Skin of body (tissue), 3 donors: ENCODE measurements at places on chromosomes 16 and 17. TPM values are rescaled to one million over a fixed set of nuclear protein-coding genes. Genes with fewer than 3 reads are reported as not detected.

DNA sequence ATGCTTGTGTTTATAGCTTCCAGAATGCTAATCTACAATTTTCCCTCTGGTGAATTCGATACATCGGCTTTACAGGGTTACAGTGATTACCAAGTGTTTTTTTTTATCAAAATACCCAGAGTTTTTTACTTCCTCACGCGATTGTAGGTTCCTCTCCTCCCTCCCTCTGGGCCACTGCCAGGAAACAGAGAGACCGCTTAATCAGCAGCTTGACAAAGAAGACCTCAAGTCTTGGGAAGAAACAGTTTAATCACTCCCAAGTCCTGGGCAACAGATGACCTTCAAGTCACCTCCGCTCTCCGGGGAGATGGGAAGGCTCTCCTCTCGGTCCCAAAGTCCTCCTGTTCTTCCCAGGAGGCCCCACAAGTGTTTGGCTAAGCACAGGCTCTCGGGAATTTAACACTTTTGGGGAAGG lies 23.5 kb downstream of the SMTNL2 start:
- DNase-seq: peak; percentile 24

- no peak for DNase-seq
Measured at GRCh38 chr17:60652454-60653247, 25.0 kb upstream of the BCAS3 start.

- no peak for DNase-seq
Measured at GRCh38 chr17:29593591-29594518, 923 bp downstream of the ANKRD13B start.

DNA sequence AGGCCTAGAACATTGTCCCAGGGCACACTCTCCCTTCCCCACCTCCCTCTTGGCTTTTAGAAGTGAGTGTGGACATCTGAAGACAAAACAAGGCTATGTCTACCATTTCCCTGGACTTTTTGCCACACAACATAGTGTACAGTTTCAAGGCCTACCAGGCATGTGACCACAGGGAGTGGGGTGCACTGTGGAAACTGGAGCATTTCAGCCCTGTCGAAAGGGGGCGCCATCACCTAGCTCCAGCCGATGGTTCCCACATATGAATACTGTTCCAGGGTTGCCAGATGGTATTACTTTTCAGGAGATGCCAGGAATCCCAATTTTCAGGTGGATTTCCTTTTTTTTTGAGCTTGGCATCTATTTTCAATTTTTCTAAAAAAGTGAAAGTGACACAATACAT lies 140.7 kb downstream of the KATNIP start:
- no peak for DNase-seq

DNA sequence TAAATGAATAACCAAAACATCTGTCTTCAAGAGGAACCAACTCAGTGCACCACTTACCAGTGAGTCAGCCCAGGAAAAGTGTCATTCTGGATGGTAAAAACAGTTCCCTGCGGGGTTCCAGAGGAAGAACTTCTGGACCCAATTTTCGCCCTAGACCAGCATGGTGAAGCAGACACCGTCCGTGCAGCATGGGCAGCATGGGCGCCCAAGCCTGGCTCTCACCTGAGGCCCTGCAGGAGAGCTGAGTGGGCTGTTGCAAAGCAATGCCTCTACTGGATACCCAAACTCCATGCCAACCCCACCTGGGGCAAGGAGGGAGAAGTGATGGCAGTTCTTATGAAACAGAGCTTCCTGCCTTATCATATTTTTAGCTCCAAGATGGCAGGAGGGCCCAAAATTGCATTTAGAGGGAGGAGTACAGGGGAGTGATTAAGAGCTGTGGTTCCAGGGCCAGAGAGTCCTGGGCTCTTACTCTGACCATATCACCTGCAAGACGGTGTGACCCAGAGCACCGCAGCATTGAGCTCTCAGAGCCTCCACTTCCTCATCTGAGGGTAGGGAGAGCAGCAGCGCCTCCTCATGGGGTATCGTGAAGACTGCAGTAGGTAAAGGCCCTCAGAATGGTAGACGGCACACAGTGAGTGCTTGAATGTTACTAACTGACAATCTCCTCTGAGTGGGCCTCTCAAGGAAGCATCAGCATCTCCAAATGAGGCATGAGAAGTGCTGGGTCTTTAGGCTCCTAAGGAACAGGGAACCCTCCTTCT lies 16.6 kb upstream of the INPP5K start:
- no peak for DNase-seq

DNA sequence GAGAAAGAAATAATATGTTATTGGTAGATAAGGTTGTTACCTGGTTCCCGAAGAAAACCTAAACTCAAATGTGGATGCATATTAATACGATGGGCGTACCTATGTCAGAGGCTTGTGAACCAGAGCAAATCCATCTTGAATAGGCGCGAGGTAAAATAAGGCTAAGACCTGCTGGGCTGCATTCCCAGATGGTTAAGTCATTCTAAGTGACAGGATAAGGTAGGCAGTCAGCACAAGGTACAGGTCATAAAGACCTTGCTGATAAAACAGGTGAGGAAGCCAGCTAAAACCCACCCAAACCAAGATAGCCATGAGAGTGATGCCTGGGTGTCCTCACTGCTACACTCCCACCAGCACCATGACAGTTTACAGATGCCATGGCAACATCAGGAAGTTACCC lies 1400.1 kb downstream of the CDH8 start:
- no peak for DNase-seq

DNA sequence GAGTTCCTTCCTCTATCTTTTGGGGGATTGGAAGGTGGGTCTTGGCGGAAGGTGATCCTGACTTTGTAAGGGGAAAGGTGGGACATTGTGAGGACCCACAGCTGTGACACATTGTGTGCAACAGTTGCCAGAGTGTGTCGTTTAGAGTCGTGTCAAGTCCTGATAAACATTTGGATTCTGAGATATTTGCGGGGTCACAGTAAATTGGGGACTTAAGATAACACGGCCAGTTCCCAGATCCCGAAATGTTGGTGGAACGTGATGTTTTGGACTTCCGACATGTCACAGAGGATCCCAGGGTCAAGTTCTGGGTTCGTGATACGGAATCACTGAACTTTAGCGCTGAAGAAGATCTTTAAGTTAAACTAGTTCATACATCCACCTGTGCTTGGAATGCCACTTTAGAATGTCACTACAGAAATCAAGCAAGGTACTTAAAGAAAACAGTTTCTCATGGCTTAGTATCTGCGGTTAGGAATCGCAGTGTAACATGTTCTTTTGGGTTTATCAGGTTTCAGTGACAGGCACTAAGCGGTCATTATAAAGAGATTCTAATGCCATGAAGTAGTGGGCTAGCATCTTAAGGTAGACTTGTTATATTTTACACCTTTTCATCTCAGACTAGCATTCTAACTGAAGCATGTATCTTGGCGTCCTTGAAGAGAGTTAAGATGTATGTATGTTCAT lies 815 bp downstream of the ATAD5 start:
- DNase-seq: no peak

DNA sequence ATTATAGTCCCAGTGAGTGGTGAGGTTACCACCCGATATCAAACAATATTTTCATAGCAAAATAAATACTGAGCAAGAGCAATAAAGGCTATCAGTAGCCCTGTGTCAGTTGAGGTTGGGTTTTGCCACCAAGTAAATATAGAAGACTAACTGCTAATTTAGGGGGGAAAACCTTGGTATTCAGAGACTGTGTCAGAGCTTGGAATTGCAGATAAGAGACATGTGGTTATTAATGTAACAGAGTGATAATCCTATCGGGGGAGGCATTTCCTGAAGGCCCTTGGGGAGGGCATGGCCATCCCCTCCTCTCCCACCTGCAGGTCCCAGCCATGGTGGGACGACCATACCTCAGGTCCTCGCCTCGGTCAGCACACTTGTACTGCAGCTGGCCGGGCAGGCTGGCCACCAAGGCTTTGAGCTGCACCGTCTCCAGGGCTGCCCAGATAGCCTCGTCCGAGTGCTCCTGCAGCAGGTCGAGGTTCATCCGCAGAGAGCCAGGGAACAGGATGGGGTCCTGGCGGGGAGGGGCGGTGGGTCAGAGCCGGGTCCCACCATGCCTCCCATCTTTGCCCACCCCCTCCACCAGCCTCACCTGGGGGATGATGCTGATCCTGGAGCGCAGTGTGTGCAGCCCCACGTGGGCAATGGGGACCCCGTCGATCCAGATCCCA lies 68.9 kb downstream of the ABCC6 start:
- DNase-seq: no peak

DNA sequence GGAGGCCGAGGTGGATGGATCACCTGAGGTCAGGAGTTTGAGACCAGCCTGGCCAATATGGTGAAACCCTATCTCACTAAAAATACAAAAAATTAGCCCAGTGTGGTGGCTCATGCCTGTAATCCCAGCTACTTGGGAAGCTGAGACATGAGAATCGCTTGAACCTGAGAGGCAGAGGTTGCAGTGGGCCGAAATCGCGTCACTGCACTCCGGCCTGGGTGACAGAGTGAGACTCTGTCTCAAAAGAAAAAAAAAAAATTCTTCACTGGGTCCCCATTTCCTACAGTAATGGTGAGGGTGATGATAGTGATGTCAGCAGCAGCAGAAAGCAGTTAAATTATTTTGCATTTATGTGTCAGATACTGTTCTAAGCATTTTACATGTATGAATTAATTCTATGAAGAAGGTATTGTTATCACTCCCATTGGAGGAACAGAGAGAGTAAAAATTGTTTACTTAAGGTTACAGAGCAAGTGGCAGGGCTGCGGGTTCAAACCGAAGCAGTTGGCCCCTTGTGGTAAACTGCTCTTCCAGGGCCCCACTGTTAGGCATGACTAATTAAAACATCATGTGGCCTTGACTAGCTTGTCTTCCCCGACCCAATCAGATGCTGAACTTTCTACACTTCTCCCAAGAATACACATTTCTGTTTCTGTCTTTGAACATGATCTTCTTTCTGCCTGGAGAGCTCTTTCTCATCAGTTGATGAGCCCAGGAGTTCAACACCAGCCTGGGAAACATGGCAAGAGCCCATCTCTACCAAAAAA lies 45.8 kb downstream of the STAT3 start:
- DNase-seq: no peak

DNA sequence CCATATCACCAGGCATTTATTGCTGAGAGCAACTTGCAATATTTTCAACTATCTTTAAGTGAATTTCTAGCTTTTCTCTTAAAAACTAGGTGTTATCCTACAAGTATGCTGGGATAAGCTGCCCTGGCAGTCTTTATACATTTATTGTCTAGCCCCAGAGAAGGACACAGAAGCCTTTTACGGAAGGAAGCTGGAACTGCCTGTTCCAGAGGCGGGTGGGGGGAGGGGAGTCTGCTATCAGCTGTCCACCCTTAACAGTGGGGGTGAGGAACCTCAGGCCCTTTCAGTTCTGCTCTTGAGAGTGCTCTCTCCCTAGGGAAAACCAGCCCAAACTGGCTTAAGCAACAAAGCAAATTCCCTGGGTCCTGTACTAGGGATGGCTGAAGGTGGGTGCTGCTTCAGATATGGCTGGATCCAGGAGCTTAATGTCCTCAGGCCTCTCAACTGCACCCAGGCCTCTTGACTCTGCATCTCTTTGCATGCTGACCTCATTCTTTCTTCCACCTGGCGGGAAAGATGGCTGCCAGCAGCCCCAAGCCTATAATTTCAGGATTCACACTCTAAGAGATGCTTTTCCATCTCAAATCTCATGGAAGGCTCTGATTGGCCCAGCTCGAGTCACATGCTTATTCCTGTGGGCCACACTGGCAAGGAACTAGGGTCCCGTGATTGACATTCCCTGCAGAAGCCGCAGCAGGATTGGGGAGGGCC lies 16.6 kb downstream of the NAGPA start:
- DNase-seq: no peak

- peak; percentile 16 for DNase-seq
Measured at GRCh38 chr17:44102849-44103622, 20.4 kb downstream of the HDAC5 start.

DNA sequence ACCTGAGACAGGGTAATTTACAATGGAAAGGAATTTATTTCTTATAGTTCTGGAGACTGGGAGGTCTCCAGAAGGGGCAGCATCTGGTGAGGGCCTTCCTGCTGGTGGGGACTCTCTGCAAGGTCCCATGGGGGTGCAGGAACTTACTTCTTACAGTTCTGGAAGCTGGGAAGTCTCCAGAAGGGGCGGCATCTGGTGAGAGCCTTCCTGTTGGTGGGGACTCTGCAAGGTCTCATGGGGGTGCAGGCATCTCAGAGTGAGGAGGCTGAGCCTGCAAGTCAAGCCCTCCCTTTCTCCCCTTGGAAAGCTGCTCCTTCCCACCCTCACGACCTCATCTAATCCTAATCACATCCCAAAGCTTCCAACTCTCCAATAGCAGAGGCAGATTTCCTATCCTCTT lies 157.4 kb downstream of the FOXL1 start:
- DNase-seq: no peak

GRCh38 chr16:72649254-72649944 lies 398.5 kb downstream of the ZFHX3 start:
- DNase-seq: no peak

DNA sequence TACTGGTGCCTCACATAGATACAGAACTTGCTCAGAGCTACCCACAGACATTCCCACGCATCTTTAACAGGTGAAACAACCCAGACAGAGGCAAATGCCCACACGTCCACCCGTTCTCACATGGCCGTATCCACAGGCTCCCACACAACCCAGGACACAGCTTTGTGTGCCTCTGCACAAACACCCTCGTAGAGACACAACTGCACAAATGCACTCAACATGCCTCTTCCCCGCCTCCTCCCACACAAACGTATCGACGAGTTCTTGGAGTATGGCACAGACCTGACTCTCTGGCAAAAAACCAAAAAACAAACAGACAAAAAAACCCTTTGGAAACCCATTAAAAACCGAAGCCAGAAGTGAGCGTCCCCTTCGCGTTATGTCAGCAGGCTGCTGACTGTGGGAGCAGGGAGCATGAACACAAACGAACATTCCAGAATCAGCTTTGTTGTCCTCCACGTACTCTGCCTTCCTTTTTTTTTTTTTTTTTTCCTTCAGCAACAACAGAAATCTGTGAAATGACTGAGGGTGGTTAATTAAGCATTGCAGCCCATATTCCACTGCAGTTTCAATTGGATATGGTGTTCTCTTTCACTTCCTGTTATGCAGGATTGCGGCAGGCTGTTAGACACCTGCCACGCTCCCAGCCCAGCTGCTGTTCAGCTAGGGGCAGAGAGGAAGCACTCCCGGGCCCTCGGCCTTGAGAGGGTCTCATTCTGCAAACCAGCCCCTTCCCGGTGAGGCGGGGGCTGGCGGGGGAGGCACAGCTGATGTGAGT lies 313.7 kb downstream of the MAF start:
- peak; percentile 38 for DNase-seq

- DNase-seq: no peak
Measured at GRCh38 chr16:31253642-31254045, 6.1 kb upstream of the ITGAM start.

- no peak for DNase-seq
Measured at GRCh38 chr16:84599521-84600202, 18.2 kb downstream of the COTL1 start.

- no peak for DNase-seq
Measured at GRCh38 chr17:82287868-82288801, 14.6 kb upstream of the CSNK1D start.

Gene GAST
- not detected for total RNA-seq

Gene PRSS33
- total RNA-seq: not detected

Gene RNF166
- total RNA-seq: 9.7 TPM

Gene SLFN11
- 27.9 TPM for total RNA-seq

Gene MEOX1
- 10.9 TPM for total RNA-seq

Gene WNT3
- 10.5 TPM for total RNA-seq

Gene PSMD12
- 26.1 TPM for total RNA-seq

Gene KCTD11
- 6.3 TPM for total RNA-seq

Gene CHTF18
- total RNA-seq: 10.1 TPM
